AG04450 (cell line): ENCODE measurements at places on chromosomes 5 and 9.

DNA sequence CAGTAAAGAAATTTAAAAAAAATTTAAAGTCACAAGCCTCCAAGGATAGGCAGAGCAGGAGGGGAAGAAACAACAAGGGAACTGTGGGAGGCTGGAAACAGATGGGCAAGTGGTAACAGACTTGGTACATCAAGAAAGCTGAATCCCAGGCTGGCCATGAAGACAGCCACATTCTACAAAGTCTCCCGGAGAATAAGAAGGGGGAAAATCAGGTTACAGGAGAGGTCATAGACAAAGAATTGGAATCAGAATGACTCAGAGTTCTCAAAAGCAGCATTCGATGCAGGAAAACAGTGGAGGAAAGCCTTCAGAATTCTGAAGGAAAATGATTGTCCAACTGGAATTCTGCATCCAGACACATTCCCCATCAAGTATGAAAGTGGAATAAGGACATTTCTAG is 129.7 kb downstream of the ADAMTS2 start:
- DNase-seq: no peak

GRCh38 chr5:137858223-137858916 is 9.3 kb upstream of the MYOT start:
- DNase-seq: no peak

DNA sequence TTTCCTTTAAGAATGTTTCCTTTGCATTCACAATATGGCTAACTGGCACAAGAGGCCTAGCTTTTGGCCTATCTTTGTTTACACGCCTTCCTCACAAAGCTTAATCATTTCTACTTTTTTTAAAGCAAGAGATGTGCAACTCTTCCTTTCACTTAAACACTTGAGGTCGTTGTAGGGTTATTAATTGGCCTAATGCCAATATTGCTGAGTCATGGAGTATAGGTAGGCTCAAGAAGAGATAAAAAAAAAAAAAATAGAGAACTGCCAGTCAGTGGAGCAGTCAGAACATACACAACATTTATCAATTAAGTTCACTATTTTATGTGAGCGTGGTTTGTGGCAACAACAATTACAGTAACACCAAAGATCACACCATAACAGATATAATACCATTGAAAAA is 5.9 kb downstream of the FKBP15 start:
- no peak for DNase-seq

- DNase-seq: no peak
These were observed 16.9 kb downstream of the HMGXB3 start for GRCh38 chr5:150017226-150018005.

DNA sequence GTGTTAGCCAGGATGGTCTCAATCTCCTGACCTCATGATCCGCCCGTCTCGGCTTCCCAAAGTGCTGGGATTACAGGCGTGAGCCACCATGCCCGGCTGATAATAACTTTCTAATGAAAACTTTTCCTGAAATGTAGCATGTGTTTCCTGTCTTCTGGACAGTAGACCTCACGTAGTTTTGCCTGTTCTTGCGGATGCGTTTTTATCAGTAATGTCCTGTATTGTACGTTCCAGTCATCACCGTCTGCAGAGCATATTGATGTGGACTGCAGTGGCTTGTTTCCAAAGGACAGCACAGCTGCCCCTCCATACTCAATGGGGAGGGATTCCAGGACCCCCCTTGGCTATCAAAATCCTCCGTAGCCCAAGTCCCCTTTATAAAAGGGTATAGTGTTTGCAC is 12.8 kb downstream of the EXOC3 start:
- no peak for DNase-seq

GRCh38 chr5:177605078-177605477 is 5.1 kb downstream of the B4GALT7 start:
- DNase-seq: no peak

DNA sequence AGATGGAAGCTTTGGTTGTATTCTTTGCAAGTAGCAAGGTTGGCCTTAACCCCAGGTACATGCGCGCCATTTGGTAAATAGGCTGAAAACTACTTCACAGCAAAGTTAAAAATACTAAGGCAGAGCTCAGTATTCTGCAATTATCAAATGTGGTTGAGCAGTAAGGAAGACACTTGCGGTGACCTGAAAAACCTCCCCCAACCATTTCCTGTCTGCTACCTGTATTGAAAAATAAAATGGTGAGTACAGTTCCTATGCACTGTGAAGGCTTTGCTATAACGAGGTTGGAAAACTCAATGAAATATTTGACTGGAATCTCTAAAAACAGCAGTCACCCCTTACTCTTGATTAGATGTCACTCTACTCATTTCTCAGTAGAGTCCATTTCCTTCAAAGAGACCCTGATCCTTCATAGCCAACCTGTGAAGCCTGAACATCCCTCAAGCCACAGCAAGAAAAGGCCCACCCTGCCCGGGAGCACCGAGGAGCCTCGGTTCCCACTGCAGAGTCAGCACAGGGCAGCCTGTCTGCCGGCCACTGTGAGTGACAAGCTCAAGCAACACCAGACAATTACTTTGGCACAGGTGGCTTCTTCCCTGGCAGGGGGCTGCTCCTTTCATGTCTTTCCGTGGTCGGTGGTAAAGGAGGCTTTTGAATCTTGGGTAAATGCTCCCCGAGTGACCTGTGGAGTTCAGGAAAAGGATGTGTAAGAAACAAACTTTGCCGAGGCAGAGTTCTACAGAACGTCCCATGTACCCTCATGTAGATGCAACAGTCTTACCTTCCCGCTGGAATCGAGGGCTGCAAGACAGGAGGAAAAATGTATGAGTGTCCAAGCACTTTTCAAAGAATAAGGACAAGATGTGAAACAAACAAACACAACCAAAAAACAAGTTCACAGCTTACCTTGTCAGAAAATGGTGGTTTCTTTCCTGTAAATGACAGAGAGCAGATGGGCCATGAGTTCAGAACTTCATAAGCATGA is 29.6 kb downstream of the C5orf58 start:
- no peak for DNase-seq
